SJSA1 (cell line): ENCODE measurements at places on chromosomes 11 and 22. TPM values are rescaled to one million over a fixed set of nuclear protein-coding genes. Genes with fewer than 3 reads are reported as not detected.

The RCN1 gene
- total RNA-seq, result 110 and 132 TPM in 2 replicates

The OR8G5 gene
- not detected in 2 replicates for total RNA-seq

- peak; percentile 4 for DNase-seq
Measured at GRCh38 chr11:120211522-120212258, 858 bp downstream of the OAF start.

DNA sequence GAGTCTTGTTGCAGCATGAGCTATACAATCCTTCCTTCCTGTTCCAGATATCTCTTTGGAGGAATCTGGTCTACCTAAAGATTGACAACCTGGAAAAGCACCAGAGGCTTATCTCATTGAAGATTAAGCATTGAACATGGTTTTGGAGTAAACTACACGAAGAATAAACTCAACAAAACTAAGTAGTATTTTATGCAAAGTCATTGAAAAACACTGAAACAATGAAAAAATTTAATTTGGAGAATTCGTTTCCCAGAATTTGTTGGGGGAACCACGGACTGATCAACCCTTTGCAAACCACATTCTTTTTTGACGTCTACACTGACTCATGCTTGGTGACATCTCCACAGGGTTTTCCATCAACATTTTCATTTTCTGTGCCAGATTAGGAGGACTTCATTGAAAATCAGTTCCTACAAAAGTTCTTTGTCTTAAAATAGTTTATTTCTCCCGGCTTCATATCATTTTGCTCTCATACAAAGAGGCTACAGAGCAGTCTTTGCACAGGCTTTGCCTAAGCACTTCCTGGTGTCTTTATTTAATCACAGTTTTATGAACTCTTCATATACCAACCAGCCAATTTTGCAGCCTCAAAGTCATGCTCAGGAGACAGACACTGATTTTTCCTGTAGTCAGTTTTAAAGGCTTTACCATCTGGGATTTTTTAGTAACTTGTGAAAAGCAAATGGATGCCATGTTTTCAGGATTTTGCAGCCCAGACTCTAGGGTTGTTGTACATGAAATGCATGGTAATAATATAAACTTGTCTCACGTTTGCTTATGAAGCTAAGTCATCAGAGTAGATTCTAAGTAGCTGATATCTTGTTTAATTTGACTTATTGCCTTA is 186.3 kb downstream of the C11orf91 start:
- DNase-seq, result no peak

DNA sequence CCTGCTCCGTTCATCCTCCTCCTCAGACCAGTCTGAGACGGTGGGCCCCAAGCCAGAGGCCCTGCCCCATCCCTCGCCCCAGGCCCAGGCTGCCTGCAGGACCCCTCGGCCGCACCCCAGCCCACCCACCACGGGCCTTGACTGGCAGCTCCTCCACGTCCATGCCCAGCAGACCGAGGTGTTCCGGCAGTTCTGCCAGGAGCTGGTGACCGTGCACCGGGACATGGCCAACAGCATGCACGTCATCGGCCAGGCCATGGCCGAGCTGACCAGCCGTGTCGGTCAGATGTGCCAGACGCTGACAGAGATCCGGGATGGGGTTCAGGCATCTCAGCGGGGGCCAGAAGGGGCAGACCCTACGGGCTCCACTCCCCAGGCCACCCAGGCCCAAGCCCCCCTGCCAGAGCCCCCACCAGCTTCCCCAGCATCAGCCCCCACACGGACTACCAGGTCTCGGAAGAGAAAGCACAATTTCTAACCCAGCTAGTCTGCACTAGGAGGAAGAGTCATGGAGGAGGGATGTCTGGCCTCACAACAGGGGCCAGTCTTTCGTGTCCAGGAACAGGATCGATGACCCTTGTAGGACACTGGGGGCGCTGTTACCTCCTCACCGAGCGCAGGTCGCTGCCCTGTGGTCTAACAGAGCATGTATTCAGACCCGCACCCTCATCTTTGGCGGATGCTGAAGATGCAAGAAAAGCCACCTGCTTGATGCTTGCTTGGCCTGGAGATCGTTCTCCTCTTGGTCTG is 66.3 kb downstream of the PRDM11 start:
- DNase-seq, result no peak

DNA sequence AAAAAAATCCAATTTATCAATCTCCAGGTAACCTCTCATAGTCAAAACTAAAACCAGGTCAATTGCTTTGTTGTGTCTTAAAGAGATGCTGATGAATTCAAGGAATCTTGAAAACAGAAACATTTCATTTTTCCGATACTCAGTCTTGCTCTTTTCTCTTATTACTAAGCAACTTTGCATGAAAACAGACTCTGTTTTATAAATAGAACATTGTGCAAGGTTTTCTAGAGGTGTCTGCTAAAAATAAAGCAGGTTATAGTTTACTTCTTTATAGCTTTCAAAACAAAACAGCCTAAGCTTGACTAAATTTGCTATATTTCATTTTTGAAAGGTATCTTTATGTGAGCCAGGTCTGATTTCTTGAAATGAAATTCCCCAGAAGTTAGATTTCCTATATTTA is 109.3 kb downstream of the ARL14EP start:
- no peak for DNase-seq

GRCh38 chr11:14026961-14027360 is 64.4 kb downstream of the SPON1 start:
- DNase-seq, result no peak

DNA sequence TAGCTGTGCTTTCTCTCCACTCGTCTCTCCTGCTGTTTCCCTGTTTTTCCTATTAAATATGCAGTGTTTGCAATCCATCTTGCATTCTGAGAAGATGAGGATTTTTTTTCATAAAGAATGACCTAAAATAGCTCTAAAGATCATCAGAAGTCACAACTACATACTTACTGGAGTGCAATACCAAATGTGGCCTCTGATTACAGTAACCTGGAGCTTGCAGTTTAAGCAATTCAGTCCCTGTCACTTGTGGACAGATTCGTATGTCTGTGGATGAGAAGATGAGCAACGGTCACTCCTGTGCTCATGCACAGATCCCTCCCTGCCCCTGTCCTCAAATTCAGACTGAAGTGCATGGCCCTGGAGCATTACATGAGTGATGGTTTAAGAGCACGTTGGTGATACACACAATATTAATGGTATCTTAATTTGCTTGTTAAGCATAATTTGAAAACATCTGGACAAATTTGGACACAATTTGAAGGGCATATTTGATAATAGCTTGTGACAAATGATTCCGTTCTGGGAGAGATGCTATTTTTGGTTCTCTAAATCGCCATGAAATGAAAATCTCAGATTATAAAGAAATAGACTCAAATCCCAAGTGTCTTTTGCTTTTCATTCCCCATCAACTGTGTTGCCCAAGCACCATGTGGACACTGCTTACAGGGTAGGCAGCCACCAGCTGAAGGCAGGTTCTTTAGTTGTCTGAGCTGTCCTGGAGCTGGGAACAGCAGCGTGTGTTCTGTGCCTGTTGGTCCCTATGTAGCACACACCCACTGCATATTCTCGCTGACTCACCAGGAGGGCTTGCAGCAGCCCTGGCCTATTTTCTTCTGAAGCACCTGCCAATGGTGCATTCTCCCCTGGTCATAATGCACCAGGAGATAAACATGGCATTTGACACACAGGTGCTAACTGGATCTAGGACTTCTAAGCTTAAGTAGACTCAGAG is 32.6 kb upstream of the PRAME start:
- DNase-seq, result no peak

GRCh38 chr22:40782521-40782920 is 36.6 kb downstream of the SLC25A17 start:
- no peak for DNase-seq
